ENCODE measurements at places on chromosomes 16 and 17.

- DNase-seq = no peak
Measured at GRCh38 chr17:45437465-45438283, 5.0 kb upstream of the ARHGAP27 start.

DNA sequence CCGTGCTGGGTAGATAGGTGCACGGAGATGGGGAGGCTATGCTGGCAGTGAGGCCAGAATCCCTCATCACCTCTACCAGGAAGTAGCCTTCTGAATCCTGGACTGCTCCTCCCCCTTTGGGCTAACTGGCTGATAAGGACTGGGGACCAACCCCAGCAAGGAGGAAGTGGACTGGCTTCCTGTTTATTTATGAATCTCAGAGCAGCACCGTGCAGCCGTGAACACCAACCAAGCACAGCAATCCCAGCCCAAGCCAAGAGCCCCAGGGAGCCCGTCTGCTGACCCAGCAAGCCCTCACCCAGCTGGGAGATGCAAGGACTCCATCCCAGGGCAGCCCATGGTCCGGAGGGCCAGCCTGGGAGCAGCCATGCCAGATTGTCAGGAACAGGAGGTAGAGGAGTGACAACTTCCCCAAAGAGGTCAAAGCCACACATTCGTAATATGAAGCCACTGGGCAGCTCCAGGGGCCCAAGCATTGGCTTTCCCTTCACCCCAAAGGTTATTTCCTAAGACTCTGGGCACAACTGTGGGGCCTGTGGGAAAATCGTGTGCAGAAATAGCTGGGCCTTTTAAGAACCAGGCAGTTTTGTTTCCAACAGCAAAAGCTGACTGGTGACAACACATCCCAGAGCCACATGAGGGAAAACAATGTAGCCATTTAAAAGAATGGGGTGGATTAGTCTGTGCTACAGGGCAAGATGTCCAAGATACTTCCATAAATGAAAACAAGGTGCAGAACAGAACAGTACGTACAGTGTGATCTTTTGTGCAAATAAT is 23.9 kb downstream of the PHB1 start:
- DNase-seq = no peak

- DNase-seq = no peak
Measured at GRCh38 chr17:72351884-72352346, 231.1 kb downstream of the SOX9 start.

DNA sequence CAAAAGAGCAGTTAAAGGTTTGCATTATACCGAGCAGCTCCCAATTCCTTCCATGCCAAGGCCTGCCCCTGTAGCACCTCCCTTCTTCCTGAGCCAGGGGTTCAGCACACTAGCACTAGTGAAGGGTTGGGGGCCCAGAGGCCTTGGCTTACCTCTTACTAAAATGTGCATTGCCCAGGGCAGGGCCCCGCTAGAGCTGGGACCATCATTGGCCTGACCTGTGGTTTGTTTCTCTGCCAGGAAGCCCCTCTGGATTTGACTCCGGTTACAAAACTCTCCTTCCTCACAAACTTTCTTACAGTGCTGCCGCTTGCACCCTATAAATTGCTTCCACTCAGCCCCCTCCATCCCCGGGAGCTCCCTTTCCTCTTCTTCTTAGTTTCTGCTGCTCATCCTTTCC is 33.8 kb downstream of the MPRIP start:
- no peak for DNase-seq

- no peak for DNase-seq
Measured at GRCh38 chr17:38534498-38534885, 71.3 kb downstream of the SRCIN1 start.

- DNase-seq = no peak
Measured at GRCh38 chr17:34763728-34764665, 184.6 kb downstream of the TMEM132E start.

GRCh38 chr16:61676740-61677139 is 359.5 kb downstream of the CDH8 start:
- DNase-seq = no peak

DNA sequence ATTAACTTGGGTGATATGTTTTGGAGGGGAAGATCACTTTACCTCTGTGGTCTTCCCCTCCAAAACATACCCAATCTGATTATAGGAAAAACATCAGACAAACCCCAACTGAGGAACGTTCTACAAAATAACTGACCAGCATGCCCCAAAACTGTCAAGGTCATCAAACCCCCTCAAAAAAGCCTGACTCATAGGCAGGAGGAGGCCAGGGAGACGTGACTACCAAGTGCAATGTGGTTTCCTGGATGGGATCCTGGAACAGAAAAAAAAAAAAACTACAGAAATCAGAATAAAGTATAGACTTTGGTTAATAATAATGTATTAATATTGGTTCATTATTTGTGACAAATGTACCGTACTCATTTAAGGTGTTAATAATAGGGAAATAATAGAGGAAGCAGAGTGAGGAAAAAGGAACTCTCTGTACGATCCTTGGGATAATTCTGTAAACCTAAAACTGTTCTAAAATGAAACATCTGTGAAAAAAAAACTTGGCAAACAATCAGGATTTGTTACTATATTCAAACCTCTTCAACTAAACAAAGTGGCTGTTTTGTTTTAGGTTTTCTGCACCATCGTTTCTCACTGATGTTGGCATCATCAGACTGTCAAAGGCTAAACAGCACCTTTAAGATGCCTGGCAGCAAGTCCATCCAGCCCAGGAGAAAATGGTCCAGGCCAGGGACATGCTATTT is 266.7 kb upstream of the SDK2 start:
- no peak for DNase-seq

DNA sequence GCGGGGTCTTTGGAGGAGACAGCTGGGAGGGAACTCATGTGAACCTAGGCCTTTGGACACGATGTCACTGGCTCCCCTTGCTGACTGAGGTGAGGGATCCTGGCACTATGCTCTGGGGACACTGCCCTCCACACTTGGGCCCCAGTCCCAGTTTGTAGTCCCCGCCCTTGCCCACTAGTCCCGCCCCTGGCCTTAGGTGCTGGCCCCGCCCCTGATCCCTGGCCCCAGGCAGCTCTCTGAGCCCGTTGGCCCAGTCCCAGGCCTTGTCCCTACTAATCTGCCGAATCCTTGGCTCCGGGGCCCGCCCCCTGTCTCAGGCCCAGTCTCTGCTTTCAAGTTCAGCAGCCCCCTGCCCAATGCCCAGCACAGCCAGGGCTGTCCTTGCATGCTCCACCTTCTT is 61.0 kb downstream of the SMPD3 start:
- DNase-seq = no peak

GRCh38 chr16:4800290-4801041 is 2.0 kb downstream of the ROGDI start:
- DNase-seq = no peak

DNA sequence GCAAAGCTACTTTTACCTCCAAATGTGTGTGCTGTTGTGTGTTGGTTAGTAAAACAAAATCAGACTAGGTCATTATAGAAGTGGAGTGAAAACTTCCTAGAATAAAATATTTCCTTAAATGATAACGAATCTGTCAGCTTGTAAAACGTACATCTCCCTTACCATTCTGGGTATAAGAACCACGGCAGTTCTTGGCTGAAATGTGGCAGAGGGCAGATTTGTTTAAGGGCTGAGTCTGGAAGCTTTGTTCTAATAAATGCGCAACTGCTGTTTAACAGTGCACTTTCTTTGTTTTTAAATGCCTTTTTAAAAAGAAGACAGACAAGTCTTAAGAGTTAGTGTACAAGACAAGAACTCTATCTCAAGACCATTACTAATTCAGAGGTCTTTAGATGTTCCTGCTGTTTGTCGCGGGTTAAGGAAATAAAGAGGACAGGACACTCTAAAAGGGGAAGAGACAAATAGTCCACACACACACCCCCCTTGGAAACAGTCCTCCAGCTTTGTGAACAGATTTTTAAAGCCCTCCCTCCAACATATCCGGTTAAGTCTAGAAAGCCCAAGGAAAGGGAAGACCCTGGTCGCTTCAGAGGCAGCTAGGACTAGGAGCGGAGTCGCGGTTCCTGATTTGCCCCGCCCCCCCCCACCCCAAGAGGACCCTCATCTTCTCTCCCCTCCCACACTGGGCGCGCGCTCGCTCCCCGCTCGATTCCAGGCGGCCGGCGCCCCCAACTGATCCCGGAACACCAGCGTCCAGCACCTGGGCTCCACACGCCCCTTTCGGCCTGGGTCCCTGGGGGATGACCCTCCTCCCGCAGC is 658 bp downstream of the SYNRG start:
- DNase-seq = no peak

GRCh38 chr16:11370084-11370931 is 25.0 kb downstream of the RMI2 start:
- no peak for DNase-seq

GRCh38 chr16:85562093-85562786 is 50.9 kb upstream of the GSE1 start:
- DNase-seq = no peak

DNA sequence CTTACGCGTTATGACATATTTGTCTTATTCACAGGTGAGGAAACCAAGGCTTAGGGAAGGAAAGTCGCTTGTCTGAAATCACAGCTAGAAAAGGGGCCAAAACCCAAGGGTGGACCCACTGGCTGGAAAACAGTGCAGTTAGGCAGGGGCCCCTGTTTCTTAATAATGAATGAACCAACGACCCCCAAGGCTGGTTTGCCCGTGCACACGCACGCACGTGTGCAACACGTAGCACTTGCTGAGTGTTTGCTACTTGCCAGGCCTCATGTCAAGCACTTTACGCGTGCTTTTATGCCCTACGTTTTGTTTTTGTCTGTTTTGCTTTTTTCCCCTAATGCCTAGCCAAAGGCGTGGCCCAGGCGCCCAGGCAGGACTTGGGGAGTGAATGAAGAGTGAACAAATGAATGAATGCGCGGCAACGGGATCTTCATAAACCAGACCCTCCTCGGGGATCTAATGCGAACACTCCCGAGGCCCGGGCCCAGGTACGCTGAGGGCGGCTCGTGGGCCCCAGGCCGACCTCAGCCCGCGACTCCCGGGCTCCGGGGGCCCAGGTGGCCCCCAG is 571 bp upstream of the USP10 start:
- DNase-seq = no peak

DNA sequence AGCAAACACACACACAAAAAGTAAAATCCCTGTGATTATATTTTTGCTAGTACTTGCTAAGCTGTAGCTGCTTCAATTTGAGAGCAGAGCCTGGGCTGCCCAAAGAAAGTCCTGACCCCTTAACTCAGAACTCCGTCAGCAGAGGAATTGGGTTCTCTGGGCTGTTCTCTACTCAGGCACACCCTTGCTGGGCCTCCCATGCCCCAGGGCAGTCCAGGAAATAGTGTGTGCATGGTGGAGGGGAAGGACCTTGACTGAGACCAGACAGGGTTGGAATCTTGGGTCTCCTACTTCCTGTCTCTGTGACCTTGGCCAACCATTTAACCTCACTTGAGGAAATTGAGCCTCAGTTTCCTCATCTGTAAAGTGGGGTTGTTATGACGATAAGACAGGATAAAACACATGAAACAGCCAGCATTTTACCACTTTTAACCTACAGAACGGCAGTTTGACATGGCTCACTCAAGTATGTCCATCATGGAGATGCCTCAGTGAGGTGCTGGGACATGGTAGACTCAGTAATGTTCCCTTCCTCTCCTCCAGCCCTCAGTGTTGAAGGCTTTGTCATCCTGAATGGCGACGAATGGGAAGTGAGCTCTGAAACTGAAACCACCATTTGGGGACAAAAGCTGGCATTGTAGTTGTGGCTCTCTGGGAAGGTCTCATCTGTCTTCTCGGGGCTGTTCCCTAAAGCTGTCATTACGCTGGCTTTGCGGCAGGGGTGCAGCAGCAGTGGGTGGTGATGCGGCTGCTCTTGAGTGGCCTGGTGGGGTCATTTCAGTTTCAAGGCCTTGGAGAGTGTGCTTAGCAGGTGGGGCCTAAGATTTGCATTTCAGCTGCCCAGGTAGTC is 74.9 kb downstream of the CMIP start:
- DNase-seq = no peak

GRCh38 chr17:46790216-46790615 is 28.3 kb downstream of the WNT3 start:
- DNase-seq = no peak

DNA sequence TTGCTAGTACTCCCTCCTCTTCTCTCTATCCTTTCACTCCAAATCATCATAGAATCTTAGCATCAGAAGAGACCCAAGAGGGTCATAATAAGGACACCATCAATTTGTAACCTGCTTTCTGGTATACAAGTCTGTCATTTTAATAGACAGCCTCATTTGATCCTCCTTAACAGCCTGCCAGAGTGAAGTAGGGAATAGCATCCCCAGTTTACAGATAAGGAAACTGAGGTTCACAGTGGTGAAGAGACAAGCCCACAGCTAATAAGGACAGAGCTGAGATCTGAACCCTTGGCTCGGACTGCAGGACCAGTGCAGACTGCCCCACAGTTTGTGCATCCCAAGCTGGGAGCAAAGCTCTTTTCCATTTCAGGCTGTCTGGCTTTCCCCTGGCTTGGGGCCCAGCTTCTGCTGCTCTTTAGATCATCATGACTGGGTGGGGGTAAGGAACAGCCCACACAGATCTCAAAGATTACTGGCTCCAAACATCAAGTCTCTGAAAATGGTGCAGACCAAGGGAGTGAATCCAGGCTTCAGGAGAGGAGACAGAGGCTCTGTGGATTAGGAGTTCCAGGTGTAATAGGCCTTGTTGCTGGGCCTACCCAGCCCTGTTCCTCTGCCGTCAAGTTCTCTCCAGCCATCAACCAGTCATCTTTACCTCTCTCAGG is 10.3 kb upstream of the IGFBP4 start:
- DNase-seq = no peak

DNA sequence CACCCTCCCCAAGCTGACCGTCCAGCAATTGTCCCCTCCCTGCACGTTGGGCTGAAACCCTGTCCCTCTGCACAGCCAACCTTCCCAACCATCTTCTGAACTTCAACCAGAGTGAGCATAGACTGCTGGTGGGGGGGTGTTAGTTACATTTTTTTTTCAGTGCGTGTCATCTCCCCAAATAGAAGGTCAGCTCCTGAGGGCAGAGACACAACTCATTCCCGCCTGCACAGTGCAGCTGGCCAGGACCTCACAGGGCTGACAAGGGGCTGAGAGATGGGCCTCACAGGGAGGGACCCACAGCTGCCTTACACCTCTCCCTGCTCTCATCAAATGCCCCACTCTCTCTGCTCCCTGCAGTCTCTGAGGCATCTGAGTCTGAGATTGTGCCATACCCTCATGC is 8.4 kb downstream of the SRL start:
- no peak for DNase-seq

DNA sequence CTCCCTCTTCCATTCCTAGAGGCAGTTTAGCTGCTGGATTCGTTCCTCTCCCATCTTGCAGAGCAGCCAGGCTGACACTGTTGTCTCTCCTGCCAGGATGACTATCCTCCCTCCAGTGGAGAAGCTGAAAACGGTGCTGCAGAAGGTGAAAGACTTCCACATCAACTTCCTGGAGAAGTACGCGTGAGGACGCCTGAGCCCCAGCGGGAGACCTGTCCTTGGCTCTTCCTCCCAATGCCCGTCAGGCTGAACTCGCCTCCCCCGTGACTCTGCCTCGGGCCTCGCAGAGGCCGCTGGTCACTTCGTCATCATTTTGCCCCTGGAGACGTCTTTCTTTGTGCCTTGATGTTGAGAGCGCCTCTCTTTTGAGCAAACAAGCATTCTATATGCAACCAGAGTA is 44.6 kb downstream of the GPT2 start:
- no peak for DNase-seq

DNA sequence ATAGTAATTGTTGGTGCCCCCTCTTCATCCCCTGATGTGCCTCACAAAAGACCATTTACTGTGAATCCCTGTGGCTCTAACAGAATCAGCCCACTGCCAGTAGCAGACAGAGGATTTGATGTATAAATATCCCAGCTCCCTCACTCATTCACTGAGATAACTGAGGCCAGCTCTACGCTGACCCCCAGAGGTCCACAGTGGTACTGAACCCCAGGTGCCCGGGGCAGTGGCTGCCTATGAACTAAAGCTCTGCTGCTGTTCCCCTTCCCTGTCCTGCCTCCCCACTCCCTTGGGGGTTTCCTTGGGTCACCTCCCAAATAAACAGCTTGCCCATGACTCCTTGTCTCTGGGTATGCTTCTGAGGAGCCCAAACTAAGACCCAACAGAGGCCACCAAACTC is 295.8 kb downstream of the FOXL1 start:
- DNase-seq = peak; percentile 22

Measured in T-helper 2 cell treated with Interferon-gamma antibody and Interleukin-4, amounts not matched to agents 5 μg/mL and 100 μg/mL, for 36 hours (primary cell).